ENCODE measurements at places on chromosomes 3 and 15.
A peak's percentile ranks its signal among the peaks of the same experiment; 100 is the strongest.

- H3K4me1 ChIP-seq, result peaks cover 10% of the 10 kb centered on the region
- H3K36me3 ChIP-seq, result no peaks in the 10 kb centered on the region
- H3K27me3 ChIP-seq, result no peaks in the 10 kb centered on the region
- H3K27ac ChIP-seq, result no peak overlapping the region
- H3K4me3 ChIP-seq, result no peak overlapping the region
Observed at GRCh38 chr3:138417559-138417982, 16.8 kb upstream of the ESYT3 start.

GRCh38 chr15:73049564-73050215, 2.6 kb upstream of the NEO1 start:
- H3K27me3 ChIP-seq, result no peaks in the 10 kb centered on the region
- H3K4me1 ChIP-seq, result peaks cover 11% of the 10 kb centered on the region
- H3K4me3 ChIP-seq, result no peak overlapping the region
- no peak overlapping the region for H3K27ac ChIP-seq
- H3K36me3 ChIP-seq, result no peaks in the 10 kb centered on the region

DNA sequence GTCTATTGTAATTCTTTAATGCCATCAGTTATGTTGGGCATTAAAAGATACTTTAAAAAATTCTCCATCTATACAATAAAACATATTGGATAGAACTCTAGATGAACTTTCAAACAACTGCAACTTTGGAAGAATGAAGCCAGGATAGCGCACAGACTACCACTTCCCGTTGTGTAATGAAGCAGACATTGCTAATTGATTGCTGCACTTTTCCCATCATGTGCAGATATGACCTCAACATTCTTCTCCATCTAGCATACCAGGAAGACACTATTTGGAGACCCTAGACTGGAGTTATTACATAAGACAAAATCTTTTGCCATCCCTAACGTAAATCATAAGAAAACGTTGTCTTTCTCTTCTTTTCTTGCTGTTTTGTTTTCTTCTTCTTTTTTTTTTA, 75.0 kb downstream of the EDEM1 start:
- no peak for DNase-seq
- no peak overlapping the region for H3K27ac ChIP-seq
- no peaks in the 10 kb centered on the region for H3K4me1 ChIP-seq
- H3K4me3 ChIP-seq, result no peak overlapping the region
- H3K27me3 ChIP-seq, result no peaks in the 10 kb centered on the region

- no peaks in the 10 kb centered on the region for H3K27me3 ChIP-seq
- H3K27ac ChIP-seq, result no peak overlapping the region
- 0 out of 2 replicates have a peak, but pooled peaks cover under 1% of the 10 kb centered on the region for H3K4me1 ChIP-seq
- H3K4me3 ChIP-seq, result no peak overlapping the region
- DNase-seq, result no peak
Observed at GRCh38 chr3:151345859-151346258, 16.5 kb upstream of the P2RY13 start.

DNA sequence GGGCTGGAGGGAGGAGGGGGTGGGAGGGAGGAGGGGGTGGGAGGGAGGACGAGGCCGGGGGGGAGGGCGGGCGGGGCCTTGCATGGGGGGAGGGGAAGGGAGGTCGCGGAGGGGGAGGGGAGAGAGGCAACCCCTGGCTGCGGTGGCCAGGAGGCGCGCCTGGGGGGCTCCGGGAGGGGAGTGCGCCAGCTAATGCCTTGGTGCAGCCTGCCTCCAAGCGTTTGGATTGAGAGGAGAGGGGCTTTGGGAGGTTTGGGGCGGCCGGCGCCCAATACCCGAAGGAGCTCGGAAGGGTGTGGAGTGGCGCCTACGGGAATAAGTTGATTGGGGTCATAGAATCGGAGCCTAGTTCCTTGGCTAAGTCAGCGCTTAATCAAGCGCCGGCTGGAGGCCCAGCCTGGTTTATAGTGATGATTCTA, 557 bp downstream of the TFG start:
- H3K36me3 ChIP-seq, result peaks cover 5% of the 10 kb centered on the region
- no peaks in the 10 kb centered on the region for H3K27me3 ChIP-seq
- H3K27ac ChIP-seq, result peak overlapping the region; percentile 91
- DNase-seq, result peak; percentile 44
- H3K4me1 ChIP-seq, result peaks cover 10% of the 10 kb centered on the region
- H3K4me3 ChIP-seq, result peak overlapping the region; percentile 84

DNA sequence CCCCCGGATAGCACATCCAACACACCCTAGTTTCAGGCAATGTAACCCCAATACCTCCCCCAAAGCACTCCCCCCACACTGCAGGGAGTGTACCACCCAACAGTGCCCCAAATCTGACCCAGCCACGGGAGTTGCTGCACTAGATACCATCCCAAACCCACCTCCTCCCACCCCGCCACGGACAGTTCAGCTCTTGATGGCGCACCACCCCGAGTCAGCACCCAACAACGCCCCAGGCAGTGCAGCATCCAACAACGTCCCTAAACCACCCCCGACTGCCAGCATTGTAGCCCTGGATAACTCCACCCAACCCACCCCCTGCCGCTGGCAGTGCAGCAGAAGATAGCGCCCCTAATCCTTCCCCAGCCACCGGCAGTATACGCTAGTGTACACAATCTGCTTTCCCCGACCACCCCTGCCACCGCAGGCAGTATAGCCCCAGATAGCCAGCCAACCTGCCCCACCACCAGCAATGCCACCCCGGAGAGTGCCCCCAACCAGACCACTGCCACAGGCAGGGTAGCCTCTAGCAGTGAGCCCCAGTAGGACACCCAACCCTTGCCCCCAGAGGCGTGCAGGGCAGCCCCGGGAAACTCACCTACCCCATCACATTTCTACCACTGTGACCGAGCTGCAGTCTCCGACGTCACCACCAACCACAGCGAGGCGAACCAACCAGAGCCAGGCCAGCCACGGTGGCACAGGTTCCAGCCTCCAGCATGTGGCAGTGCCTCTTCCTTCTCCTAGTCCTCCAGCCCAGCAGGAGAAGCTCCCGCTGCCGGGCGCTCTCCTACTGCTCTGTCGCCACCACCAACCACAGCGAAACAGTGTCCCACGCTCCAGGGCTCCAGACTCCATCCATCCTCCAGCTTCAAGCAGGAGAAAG, 178.1 kb downstream of the POTEB3 start:
- no peak overlapping the region for H3K4me3 ChIP-seq
- H3K4me1 ChIP-seq, result no peaks in the 10 kb centered on the region
- no peak overlapping the region for H3K27ac ChIP-seq
- DNase-seq, result peak; percentile 4
- H3K27me3 ChIP-seq, result no peaks in the 10 kb centered on the region

DNA sequence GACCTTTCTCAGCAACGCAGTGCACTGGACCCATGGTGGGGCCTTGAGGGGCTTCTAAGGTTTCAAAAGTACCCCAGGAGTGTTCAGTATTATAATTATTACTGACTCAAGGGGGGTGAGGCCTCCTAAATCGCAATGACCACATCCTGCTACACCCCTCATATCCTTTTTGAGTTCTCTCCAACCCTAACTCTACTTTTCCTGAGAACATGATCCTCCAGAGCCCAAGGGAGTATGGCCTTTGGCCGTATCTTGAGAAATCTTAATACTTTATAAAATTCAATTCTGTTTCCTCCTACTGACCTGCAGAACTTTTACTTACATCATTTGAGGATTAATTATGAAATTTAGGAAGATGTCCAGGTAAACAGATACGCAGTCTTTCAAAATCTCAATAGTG, 30.4 kb upstream of the RARRES1 start:
- no peak overlapping the region for H3K4me3 ChIP-seq
- no peak overlapping the region for H3K27ac ChIP-seq
- no peaks in the 10 kb centered on the region for H3K4me1 ChIP-seq
- H3K36me3 ChIP-seq, result no peaks in the 10 kb centered on the region
- H3K27me3 ChIP-seq, result no peaks in the 10 kb centered on the region

DNA sequence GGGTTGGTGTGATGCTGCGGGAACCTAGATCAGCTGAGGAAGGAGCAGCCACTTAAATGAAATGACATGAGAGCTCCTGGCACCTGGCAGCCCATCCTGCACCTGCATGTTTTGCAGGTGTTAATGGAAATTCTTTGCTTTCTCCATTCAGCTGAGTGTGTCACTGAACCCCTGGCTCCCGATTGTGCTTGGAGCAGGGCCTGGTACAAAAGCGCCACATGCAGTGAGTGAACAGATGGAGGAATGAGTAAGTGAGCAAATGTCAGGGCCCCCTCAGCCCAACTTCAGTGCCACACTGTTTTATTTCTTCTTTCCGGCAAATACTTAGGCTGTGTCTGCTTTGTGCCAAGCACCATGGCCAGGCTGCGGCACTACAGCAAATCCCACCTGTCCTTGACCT, 132.2 kb downstream of the ASB7 start:
- H3K4me3 ChIP-seq, result no peak overlapping the region
- no peaks in the 10 kb centered on the region for H3K27me3 ChIP-seq
- no peak overlapping the region for H3K27ac ChIP-seq
- H3K36me3 ChIP-seq, result no peaks in the 10 kb centered on the region

GRCh38 chr3:185779461-185779860, 45.4 kb downstream of the IGF2BP2 start:
- H3K4me3 ChIP-seq, result no peak overlapping the region
- DNase-seq, result no peak
- no peaks in the 10 kb centered on the region for H3K36me3 ChIP-seq

- H3K36me3 ChIP-seq, result peaks cover 9% of the 10 kb centered on the region
- H3K4me1 ChIP-seq, result no peaks in the 10 kb centered on the region
- no peak overlapping the region for H3K4me3 ChIP-seq
- H3K27ac ChIP-seq, result no peak overlapping the region
- H3K27me3 ChIP-seq, result no peaks in the 10 kb centered on the region
Observed at GRCh38 chr3:197281849-197282248, 16.6 kb downstream of the DLG1 start.

GRCh38 chr3:189262746-189263145, 91.0 kb downstream of the TPRG1 start:
- H3K4me1 ChIP-seq, result no peaks in the 10 kb centered on the region
- H3K4me3 ChIP-seq, result no peak overlapping the region
- H3K27me3 ChIP-seq, result no peaks in the 10 kb centered on the region
- H3K27ac ChIP-seq, result no peak overlapping the region
- DNase-seq, result peak; percentile 36

DNA sequence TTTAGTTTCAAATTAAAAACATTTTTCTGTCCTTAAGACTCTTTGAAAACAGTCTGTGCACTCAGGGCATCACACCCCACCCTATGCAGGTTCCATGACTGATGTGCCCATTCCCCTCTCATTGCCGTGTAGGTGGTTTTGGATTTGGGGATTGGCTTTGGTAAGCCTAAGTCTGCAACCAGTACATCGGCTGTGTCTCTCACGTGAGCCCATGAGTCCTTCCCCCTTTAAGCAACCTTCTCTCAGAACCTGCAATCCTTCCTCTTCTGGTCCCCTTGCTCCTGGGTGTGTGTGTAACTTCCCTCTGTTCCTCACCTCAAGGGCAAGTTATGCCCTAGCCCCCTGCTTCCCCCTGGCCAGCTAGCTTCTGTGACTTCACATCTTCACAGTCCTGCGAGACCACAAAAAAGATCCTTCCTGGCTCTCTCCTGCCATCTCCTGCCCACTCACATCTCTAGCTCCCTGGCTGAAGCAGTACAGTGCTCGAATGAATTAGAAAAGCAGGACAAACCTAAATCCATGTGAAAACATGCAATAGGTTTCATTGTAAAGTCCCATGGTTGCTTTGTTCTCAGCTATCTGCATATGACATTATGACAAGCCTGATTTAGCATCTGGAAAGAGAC, 126.7 kb downstream of the UACA start:
- no peaks in the 10 kb centered on the region for H3K4me1 ChIP-seq
- H3K4me3 ChIP-seq, result no peak overlapping the region
- no peak overlapping the region for H3K27ac ChIP-seq

- H3K4me1 ChIP-seq, result no peaks in the 10 kb centered on the region
- no peaks in the 10 kb centered on the region for H3K36me3 ChIP-seq
- DNase-seq, result no peak
- no peaks in the 10 kb centered on the region for H3K27me3 ChIP-seq
- no peak overlapping the region for H3K4me3 ChIP-seq
Observed at GRCh38 chr15:41566121-41566885, 7.3 kb downstream of the TYRO3 start.

- no peaks in the 10 kb centered on the region for H3K27me3 ChIP-seq
- DNase-seq, result no peak
- no peak overlapping the region for H3K27ac ChIP-seq
- H3K4me3 ChIP-seq, result no peak overlapping the region
- no peaks in the 10 kb centered on the region for H3K36me3 ChIP-seq
- no peaks in the 10 kb centered on the region for H3K4me1 ChIP-seq
Observed at GRCh38 chr3:1147326-1147725, 54.5 kb downstream of the CNTN6 start.

- no peak overlapping the region for H3K27ac ChIP-seq
- H3K36me3 ChIP-seq, result no peaks in the 10 kb centered on the region
- DNase-seq, result no peak
Observed at GRCh38 chr3:126434931-126435411, 40.3 kb downstream of the CFAP100 start.

- H3K36me3 ChIP-seq, result no peaks in the 10 kb centered on the region
- H3K4me3 ChIP-seq, result no peak overlapping the region
- H3K4me1 ChIP-seq, result peaks cover 10% of the 10 kb centered on the region
- H3K27me3 ChIP-seq, result no peaks in the 10 kb centered on the region
- no peak overlapping the region for H3K27ac ChIP-seq
Observed at GRCh38 chr3:190229632-190230424, 92.4 kb downstream of the CLDN1 start.

DNA sequence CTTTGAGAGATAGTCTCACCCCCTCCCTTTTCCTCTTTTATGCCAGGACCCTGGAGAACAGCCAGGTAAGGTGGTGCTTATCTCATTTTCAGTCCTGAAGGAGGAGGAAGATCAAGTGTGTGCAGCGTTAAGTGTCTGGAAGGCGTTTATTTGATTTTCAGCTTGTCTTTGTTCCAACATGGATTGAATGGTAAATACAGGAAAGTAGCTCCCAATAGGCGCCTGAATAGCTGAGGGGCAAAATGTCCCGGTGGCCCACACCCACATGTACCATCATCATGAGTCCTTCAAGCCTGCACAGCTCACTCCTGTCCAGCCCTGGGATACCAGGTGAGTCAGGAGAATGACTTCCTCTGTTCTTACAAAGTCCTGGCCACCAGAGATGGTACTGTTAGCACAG, 73.5 kb downstream of the CEMIP start:
- H3K36me3 ChIP-seq, result no peaks in the 10 kb centered on the region
- no peaks in the 10 kb centered on the region for H3K4me1 ChIP-seq
- H3K27ac ChIP-seq, result no peak overlapping the region
- no peak overlapping the region for H3K4me3 ChIP-seq

DNA sequence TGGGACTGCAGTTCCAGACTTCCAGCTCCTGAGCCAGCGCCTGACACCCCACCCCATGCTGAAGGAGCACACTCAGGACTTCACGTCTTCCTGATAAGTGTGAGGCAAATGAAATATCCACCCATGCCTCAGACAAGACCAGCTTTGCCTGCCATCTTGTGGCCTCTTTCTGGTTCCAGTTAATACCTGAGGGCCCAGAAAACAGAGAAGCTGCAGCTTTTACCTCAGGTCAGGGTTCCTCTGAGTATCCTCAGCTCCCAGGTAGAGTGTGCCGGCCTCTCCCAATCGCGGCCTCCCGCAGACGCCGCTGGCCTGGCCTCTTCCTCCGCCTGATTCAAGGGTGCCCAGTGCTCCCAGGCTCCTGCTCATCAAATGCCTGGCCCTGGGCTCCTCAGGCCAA, 5.1 kb upstream of the KLHL6 start:
- no peak overlapping the region for H3K4me3 ChIP-seq
- H3K27ac ChIP-seq, result no peak overlapping the region
- H3K27me3 ChIP-seq, result no peaks in the 10 kb centered on the region

GRCh38 chr3:152902141-152902669, 67.3 kb downstream of the P2RY1 start:
- no peak for DNase-seq
- no peak overlapping the region for H3K27ac ChIP-seq
- H3K27me3 ChIP-seq, result no peaks in the 10 kb centered on the region
- H3K4me3 ChIP-seq, result no peak overlapping the region
- H3K36me3 ChIP-seq, result no peaks in the 10 kb centered on the region
